ENCODE measurements at places on chromosomes 6 and 20.

GRCh38 chr20:33410081-33410742 lies 8.9 kb upstream of the CDK5RAP1 start:
- DNase-seq = no peak

DNA sequence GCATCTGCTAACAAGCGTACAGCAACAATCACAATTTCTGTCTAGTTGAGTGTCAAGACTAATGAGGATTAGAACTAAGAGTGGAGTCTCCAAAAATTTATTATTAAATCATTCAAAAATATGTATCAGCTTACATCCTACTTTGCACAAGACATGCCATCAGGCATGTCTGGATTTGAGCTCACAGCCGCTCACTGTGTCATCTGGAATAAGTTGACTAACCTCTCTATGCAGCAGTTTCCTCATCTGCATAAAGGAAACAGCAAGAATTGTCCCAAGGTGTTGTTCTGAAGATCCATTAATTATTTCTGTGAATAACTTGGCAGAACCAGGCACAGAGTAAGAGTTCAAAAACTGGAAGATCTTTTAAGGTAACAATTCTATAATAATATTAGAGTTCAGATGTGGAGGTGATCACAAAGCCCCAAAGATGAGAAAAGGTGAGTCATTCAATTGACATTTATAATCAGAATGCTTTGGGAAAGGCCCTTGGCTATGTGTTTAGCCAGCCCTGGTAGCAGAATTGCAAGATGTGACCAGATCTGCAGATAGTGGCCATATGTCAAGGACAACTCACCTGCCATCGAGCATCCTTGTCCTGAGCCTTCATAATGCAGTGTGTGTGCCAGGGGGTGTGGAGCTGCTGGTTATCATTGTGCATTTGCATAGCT lies 264.0 kb downstream of the FOXA2 start:
- peak; percentile 80 for DNase-seq

- no peak for DNase-seq
These were observed 19.3 kb upstream of the SEC63 start for GRCh38 chr6:107977283-107977682.

GRCh38 chr6:23587582-23587981 lies 538.4 kb upstream of the NRSN1 start:
- no peak for DNase-seq

DNA sequence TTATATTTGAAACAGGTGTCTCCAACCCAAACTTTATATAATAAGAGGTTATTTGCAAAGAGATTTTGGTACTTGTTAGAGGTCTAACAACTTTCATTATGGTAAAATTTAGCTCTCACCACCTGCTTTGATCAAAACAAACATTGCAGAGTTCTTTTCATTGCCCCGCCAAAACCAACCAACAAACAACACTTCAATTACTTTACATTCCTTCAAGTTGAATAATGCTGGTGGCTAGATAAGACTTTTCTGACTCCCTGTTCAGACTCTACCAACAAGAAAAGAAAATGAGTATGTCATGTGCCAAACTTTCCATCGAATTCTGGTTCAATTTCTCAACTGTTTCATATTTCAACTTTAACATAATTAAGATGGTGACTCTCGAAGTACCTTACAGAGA lies 311.1 kb downstream of the ADGRG6 start:
- DNase-seq = no peak

DNA sequence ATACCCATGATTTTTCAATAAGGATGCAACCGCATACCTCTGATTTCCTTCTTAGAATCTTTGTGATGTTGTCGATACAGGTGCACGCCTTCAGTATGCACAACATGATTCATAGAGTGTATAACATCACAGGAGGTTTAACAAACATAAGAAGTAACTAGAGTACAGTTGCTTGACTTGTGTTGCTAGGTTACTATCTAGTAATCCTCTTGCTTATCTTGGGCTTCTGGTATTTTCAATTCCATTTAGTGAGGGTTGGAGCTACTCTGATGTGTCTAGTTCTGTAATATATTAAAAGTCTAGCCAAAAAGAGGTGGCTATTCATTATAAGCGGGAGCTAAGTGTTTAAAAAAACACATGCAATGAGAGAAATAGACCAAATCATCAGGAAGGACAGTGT lies 85.5 kb upstream of the TENT5A start:
- no peak for DNase-seq

GRCh38 chr6:109434456-109434855 lies 6.0 kb downstream of the PPIL6 start:
- no peak for DNase-seq

GRCh38 chr6:123712831-123713230 lies 76.1 kb upstream of the TRDN start:
- DNase-seq = no peak

GRCh38 chr6:398558-399078 lies 7.1 kb downstream of the IRF4 start:
- DNase-seq = no peak

GRCh38 chr6:90218959-90219208 lies 77.8 kb downstream of the BACH2 start:
- DNase-seq = no peak

DNA sequence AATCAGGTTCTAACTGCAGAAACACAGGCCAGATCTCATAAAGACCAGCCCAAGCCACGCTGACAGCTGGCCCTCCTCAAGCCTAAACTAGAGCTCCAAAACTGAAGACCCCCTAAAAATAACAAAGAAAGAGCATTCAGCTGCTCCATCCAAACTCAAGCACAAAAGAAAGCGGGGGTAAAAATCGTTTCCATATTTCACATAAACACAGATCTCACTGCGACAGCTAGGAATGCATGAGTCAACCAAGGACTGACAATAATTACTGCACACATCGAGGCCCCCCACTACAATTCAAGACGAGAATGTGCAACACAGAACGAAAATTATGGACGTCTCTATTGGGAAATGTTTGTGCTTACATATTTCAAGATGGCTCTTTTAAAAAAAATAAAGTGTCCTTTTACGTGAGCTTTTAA lies 31.1 kb downstream of the CNKSR3 start:
- DNase-seq = no peak

- no peak for DNase-seq
These were observed 58.2 kb downstream of the MOCS1 start for GRCh38 chr6:39876111-39876510.

DNA sequence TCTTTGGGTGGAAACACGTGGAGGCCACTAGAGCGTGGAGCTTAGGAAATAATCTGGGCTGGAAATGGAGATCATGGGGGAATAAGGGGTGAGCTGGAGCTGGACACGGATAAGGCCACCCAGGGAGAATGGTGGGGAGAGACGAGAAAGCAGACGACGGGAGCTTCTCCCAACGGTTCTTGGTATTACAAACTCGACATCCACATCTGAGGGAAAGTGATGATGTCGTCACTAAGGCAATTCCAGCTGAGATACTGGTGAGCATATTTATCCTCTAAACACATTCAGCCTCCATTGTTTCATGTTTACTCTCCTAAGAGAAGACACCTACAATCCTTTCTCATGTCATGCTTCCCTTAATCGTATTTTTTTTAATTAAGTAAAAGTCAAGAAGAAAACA lies 50.2 kb upstream of the SNX9 start:
- no peak for DNase-seq

- peak; percentile 75 for DNase-seq
These were observed 9.6 kb downstream of the IGF2R start for GRCh38 chr6:159978291-159979135.

DNA sequence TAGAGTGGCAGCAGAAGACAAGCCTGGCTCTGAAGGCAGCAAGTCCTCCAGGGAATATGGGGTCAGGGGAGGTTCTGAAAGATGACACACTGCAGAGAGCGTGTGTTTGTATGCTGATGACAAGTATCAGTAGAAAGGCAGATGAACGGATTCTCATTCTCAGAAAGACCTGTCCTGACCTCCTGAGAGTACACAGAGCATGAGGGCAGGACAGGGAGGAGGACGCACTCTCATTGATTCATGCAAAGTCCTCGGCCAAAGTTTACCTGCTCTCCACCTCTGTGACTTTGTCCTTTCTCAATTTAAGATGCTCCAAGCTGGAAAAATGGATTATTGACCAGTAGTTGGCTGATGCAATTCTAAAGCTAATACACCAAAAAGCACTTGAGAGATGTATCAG lies 156.7 kb downstream of the LPA start:
- DNase-seq = no peak

GRCh38 chr6:116217069-116217468 lies 36.8 kb downstream of the TSPYL4 start:
- DNase-seq = peak; percentile 40

DNA sequence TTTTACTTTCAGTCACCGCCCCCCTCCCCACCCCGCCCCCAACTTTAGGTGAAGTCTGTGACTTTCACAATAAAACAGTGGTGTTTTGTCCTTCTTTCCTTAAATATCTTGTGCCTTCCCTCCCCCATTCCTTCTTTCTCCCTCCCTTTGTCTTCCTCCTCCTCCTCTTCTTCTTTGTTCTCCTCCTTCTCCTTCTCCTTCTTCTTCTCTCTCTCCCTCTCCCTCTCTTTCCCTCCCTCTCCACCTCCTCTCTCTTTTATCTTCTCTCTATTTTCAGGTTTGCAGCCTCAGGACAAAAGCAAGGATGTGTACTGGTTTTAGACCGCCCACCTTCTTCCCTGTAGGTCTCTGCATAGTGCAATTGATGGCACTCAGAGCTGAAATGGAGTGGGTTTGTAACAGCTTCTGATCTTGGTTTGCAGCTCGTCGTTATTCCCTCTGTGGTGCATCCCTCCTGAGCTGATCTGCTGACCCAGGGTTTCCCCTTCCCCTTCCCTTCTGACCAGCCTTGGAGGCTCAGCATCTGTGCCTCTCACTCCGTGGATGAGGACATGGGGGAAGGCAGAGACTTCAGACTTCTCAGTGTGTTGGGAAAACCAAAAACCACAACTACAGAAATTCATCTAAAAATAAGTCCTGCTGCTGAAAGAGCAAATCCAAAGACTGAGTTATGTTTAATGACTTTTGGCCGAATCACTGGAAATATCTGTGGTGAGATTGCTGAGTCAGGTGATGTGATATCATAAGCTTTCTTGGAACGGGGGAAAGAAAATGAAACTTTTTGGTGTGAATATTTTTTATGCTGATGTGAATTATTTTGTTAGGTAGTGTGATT lies 6.9 kb downstream of the VGLL2 start:
- DNase-seq = no peak

- DNase-seq = no peak
These were observed 43.4 kb downstream of the PLAGL1 start for GRCh38 chr6:143964674-143965081.

GRCh38 chr20:20334489-20334888 lies 33.4 kb upstream of the INSM1 start:
- no peak for DNase-seq

GRCh38 chr6:35082733-35083403 lies 58.3 kb downstream of the TCP11 start:
- DNase-seq = no peak

DNA sequence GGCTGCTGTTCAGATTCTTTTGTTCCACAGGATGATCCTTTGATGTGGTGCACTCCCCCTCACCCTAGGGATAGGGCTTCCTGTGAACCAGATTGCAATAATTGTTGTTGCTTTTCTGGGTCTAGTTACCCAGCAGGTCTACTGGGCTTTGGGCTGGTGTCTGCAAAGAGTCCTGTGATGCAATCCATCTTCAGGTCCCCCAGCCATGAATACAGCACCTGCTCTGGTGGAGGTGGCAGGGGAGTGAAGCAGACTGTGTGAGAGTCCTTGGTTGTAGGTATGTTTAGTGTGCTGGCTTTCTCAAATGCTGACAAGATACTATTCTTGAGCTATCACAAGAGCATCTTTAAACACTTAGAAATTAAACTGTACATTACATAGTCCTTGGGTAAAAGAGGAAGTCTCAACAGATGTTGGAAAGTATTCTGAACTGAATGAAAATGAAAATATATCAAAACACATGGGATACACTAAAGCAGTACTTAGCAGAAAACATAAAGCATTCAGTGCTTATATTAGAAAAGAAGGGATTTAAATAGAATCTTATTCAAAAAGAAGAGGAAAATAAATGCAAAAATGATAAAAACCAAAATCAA lies 49.1 kb upstream of the CCR6 start:
- no peak for DNase-seq

DNA sequence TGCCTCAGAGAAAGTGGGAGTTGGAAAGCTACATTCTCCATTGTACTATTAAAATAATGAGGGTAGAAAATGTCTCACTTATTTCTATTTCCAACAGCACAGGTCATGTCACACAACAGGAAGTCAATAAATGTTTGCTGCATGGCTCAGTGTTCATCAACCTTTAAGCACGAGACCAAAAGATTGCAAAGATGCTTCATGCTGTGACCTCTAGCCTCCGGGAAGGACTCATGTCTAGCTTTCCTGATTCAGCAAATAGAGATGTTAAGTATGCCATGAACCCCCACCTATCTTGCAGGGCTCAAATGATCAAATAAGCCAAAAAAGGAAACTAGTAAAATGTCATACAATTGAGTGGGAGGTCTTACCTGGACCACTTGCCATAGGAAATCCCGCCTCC lies 57.4 kb downstream of the NCOA6 start:
- peak; percentile 19 for DNase-seq

DNA sequence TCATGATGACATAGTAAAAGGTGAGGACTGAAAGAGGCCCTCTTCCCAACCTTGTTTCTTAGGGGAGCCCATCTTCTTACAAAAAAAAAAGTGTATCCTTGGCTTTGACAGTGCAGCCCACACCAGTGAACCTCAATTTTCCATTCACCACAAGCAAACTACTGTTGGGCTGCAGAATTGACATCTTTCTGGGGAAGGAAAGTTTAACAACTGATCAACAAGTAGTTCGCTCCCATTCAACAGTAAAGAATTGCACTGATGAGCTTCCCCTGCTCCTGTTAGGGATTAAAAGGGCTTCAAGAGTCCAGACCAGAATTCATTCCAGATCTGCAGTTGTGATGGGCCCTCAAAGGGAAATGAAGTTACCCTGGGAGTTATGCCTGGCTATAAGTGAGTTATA lies 13.9 kb upstream of the CLIC5 start:
- DNase-seq = no peak

- no peak for DNase-seq
These were observed 18.5 kb downstream of the GSTA4 start for GRCh38 chr6:52976591-52977035.

GRCh38 chr20:50305636-50306477 lies 115.2 kb downstream of the CEBPB start:
- no peak for DNase-seq

- no peak for DNase-seq
These were observed 118.0 kb downstream of the CHD6 start for GRCh38 chr20:41499961-41500725.

DNA sequence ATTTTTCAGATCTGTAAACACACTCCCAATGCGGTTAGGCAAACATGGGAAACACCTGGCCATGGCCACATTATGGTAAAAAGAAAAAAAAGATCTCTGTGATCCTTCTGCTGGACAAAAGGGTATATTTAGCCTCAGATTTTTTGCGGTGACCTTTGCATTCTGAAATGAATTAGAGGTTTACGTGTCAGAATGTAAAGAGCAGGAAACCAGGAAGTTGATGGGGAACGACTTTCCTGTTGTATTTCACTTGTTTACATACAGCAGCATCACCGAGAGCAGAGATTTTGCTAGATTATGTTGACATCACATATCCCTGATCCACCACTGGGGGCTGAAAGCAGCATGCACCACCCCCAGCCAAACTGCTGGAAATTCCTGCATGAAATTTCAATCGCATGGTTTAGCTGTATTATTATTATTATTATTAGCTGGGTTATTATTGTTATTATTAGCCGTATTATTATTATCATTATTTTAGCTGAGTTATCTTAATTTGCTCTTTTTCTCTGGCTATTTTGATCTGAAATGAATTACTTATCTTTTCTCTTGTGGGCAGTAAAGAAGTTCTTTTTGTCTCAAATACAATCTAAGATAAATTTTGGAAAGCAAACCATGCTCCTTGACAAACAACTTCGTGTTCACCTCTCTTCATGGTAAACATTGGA lies 189.4 kb downstream of the ZFP64 start:
- no peak for DNase-seq

GRCh38 chr6:104940893-104941728 lies 15.8 kb upstream of the LIN28B start:
- no peak for DNase-seq

Data from foreskin keratinocyte (primary cell).